ENCODE measurements at places on chromosomes 7 and 10.
A peak's percentile ranks its signal among the peaks of the same experiment; 100 is the strongest.

DNA sequence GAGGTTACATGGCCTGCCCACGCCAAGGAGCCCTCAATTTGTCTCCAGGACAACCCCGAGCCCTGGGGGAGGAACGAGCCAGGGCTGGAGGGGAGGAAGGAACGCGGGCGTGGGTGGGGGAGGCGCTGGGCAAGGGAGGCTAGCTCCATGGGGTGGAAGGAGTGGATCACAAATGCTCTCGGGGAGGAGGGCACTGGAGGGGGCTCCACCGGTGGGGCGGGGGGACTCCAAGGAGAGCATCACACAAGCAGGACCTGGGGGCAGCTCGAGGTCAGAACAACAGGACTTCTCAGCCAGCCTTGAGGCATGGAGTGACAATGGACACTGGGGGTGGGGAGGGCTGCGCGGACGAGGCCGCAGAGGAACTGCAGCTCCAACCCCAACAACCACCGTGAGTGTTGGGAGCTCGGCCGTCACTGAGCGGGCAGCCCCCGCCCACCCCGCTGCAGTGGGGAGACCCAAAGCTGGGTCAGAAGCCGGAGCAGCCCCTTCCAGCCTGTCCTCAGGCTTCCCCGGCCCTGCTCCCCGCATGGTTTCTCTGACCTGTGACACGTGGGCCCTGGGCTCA is 41.1 kb downstream of the STK32C start:
- DNase-seq, result no peak

DNA sequence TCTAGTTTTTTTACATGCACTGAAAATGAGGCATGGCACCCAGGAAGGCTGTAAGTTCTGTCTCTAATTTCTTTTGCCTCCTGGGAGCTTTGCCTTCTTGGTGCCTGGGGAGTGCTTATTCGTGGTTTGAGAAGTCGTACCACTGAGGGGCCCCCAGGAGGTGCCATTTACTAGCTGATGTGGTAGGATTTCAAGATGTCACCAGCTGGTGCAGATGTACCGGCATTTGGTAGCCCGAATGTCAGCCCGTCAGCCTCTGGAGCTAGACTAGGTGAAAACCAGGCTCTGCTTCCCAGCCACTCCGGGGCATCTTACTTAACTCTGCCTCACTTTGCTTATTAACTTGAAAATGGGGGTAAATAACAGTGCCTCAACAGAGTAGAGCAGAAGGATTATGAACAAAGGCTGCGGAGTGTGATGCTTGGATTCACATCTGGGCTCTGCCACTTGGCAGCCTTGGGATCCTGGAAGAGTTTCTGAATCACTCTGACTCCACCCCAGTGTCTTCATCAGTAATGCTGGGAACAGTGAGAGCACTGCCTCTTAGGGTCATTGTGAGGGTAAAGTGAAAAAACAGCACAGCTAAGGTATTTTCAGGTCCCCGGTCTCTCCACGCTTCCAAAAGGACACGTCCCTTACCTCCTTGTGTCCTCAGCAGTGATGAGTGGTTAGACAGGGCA is 31.4 kb upstream of the BTBD16 start:
- no peak for DNase-seq

- DNase-seq, result peak; percentile 82
Observed at GRCh38 chr10:71981015-71981875, 17.1 kb downstream of the CHST3 start.

GRCh38 chr10:33243703-33244102 is 90.8 kb downstream of the NRP1 start:
- DNase-seq, result no peak

GRCh38 chr10:120188950-120189349 is 268.1 kb upstream of the PLPP4 start:
- DNase-seq, result no peak

DNA sequence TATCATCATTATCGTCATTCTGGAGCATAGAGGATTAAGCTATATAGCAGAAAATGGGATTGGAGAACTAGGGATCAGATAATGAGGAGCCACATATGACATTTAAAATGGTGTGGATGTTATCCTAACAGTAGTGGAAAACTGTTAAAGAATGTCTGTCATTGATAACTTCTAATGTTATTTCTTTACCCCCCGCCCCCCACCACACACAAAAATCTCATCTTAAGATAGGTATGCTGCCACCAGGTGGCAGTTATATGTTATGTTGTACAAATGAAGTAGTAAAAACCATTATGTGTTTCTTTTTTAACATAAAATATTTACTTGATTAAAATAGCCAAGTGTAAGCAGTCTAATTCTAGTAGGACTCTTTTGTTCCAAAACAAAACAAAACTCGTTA is 13.0 kb downstream of the AKAP9 start:
- peak; percentile 47 for DNase-seq
